ENCODE measurements at places on chromosomes 12 and 14.

DNA sequence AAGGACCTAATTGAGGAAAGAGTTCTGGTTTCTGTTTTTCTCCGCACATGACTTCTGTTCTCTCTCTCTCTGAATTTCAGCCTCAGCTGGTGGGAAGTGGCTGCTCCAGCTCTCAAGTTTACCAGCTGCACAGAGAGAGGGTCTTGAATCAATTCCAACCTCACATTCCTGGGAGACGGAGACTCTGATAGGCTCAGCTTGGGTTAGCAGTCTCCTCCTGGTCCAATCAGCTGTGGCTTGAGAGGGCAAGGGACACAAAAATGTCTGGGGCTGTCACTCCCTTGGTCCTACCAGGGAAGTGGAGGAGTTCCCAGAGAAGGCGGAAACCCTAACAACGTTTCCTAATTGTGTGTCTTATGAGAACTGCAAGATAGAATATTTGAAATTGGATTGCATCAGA, 7.0 kb downstream of the CCDC63 start:
- no peak for DNase-seq

GRCh38 chr12:2113119-2113912, 60.5 kb downstream of the CACNA1C start:
- DNase-seq: no peak

DNA sequence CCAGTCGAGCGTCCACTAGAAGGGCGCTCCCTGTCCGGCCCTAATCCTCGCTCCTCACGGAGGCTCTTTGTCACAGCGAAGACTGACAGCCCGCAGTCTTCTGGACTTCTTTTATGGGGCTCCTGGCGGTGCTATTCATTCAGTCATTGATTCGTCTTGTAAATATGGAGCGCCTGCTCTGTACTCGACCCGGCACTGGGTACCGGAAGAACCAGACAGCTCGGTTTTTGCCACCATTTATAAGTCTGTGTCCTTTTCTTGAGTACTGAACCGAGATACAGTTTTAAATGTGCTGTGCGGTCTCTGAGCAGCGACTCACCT, 570 bp downstream of the DMAC2L start:
- DNase-seq: no peak

GRCh38 chr14:88829685-88830302, 5.3 kb downstream of the TTC8 start:
- DNase-seq: no peak

- DNase-seq: peak; percentile 57
Observed at GRCh38 chr14:75069121-75069810, at the start of gene ZC2HC1C. Gene ZC2HC1C (plus strand): TSS chr14:75069641. CDS start chr14:75070574, 933 bp downstream.

GRCh38 chr12:10395390-10395998, 5.7 kb upstream of the KLRK1 start:
- DNase-seq: no peak

- no peak for DNase-seq
Observed at GRCh38 chr12:16307856-16308475, 30.5 kb upstream of the SLC15A5 start.

DNA sequence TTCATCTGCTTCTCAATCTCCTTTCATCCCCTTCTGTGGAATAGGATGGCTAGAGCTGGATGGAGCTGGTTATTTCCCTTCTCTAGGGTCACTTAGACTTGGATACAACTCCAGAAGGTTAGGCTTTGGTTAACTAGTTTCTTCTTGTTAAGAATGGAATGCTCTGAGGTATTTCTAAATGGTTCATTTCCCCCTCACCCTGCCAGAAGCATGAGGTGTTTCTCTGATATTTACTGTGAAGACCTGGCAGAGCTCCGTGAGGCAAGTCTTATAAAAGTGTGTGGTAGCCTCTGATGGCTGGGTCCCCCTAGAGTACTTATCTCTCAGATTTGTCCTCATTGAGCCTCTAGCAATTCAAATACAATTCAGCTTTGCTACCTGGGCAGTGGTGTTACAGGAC, 207.9 kb downstream of the SLC16A7 start:
- no peak for DNase-seq

GRCh38 chr14:100617410-100618317, 30.4 kb upstream of the BEGAIN start:
- no peak for DNase-seq

DNA sequence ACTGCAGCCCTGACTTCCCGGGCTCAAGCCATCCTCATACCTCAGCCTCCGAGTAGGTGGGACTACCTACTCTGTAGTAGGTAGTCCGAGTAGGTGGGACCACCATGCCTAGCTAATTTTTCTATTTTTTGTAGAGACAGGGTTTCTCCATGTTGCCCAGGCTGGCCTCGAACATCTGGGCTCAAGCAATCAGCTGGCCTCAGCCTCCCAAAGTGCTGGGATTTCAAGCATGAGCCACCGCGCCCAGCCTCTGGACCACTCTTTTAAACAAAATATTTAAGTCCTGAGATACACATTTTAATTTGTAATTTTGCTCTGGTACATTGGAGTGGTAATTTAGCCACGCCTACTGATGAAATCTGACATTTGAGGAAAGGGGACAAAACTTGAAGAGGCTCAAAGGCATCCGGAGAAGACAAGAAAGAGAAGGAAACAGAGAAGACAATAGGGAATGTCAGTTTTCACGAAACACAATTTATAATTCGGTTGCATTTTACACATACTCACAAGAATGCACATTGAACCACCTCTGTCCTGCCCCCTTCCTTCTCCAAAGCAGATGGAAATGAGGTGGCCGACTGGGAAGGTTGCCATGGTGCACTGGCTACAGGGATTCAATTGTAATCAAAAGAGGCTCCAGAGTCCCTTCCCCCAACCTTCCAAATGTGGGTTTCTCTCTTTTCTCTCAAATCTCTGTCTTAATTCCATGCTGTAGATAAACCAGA, 9.7 kb upstream of the TUBA1A start:
- DNase-seq: no peak

GRCh38 chr12:122860040-122860853, 25.0 kb downstream of the HIP1R start:
- DNase-seq: peak; percentile 75

GRCh38 chr14:51269634-51270033, 29.6 kb downstream of the TMX1 start:
- no peak for DNase-seq

- DNase-seq: no peak
Observed at GRCh38 chr14:99262977-99263448, 9.0 kb downstream of the BCL11B start.
